ENCODE measurements at places on chromosomes 6 and 20.

GRCh38 chr20:38353316-38353715 lies 7.0 kb downstream of the LBP start:
- DNase-seq, result no peak

GRCh38 chr6:20946022-20946421 lies 411.8 kb downstream of the CDKAL1 start:
- DNase-seq, result no peak

GRCh38 chr20:6956056-6956455 lies 188.6 kb downstream of the BMP2 start:
- no peak for DNase-seq

DNA sequence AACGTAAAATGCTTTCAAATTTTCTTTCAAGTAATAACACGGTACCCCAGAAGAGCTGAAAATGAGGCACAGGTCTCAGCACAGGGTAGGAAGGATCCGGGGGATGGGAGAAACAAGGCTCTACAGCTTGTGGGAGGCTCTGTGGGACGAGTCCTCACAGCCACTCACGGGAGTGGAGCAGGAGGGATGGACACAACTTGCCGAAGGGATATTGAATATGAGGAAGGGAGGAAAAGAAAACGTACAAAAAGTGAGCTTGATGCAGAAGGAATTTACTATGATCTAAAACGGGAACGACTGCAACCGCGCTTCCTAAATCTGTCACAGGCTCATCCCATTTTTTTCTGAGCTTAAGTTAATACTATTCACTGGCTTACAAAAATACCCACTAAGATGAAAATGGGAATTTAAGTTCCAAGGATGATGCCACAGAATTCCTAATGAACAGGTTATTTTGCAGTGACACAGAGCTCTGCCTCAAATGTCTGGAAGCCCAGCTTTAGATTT lies 72.9 kb downstream of the FYN start:
- no peak for DNase-seq

DNA sequence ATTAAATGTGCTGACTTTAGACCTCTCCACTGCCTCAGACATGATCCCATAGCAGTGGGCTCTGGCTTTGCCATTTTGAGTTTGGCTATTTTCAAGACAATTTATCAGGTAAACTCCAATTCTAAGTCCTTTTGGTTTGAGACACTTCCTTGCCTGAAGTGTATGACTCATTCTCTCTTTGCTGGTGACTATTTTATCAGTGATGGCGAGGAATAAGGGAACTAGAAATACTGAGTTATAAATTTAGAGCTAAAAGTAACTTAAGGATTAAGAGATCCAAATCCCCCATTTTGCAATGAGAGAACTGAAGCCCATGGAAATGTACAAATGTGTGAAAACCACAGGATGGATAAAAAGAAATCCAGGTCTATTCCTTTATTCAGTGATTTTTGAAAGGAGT lies 30.9 kb upstream of the CD83 start:
- no peak for DNase-seq

GRCh38 chr6:126091466-126091865 lies 105.1 kb downstream of the TRMT11 start:
- DNase-seq, result no peak

GRCh38 chr6:157323255-157323965 lies at the start of gene TMEM242:
TMEM242 (minus strand) TSS chr6:157323519; CDS start chr6:157323499, 20 bp downstream.
- DNase-seq, result peak; percentile 91

- DNase-seq, result no peak
Measured at GRCh38 chr20:2349801-2350200, 30.9 kb upstream of the TGM6 start.

DNA sequence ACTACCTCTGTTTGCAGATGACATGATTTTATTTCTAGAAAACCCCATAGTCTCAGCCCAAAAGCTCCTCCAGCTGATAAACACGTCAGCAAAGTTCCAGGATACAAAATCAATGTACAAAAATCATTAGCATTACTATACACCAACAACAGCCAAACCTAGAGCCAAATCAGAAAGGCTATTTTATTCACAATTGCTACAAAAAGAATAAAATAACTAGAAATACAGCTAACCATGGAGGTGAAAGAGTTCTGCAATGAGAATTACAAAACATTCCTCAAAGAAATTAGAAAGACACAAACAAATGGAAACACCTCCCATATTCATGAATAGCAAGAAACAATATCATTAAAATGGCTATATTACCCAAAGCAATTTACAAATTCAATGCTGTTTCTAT lies 65.6 kb upstream of the HTR1E start:
- DNase-seq, result no peak

DNA sequence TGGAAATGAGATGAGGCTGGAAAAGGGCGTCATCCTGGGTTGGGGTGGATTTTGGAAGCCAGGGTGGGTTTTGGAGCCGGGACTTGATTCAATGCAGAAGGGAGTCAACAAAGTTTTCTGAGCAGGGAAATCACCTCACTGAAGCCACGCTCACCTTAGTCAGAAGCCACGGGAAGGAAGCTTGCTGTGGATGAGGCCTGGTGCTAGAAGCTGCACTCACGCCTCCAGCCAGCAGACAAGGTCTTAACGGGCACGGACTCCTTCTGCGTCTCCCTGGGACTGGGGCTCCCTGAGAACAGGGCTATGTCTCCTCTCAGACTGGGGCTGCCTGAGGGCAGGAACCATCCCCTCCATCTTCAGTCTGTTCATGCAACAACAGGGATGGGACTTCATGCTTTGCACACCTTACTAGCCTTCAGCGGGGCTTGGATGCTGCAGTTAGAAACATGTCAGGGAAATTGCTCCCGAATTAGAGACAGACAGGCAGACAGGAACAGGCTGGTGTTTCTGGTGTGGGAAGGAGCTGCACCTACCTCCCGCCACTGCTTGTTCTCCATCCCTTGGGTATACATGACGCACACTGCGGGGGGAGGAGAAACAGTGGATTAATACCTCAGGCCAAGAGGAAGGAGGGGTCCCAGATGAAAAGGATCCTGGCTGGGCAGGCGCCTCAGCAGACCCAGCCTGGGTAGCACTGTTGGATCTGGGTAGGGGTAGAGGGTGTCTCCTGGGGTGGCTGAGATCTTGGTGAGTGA lies 17.5 kb downstream of the CPNE5 start:
- no peak for DNase-seq

DNA sequence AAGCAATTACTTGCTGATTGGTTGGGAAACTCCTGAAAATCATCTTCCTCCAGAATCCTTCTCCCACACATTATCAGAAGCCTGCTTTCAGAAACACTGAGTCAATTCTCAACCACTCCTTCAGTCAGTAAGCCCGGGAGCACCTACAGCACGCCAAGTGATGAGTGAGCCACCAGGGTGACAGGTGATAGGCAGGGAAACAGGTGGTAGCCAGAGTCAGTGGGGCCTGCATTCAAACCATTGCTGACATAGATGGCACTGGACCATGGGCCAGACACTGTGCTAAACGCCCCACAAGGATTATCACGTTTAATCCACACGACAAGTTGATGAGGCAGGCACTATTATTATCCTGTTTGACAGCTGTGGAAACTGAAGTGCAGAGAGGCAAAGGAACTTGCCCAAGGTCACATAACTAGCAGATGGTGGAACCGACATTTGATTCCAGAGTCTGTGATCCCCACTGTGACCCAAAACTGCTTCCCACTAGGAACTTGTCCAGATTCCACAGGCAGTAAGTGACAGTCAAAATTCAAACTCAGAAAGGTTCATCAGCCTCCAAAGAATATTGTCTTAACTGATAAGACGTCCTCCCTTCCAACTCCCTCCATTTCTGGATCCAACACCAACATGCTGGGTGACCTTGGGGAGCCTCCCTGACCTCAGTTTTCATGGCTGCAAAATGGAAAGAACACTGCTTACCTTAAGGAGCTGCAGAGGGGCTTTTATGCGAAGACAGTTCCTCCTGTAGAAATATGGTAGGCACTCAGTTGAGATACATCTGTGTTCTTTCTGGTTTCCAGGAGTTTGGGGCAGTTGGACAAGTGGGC lies 23.9 kb upstream of the TOP1 start:
- no peak for DNase-seq

GRCh38 chr6:121522771-121523386 lies 87.4 kb downstream of the GJA1 start:
- DNase-seq, result no peak

DNA sequence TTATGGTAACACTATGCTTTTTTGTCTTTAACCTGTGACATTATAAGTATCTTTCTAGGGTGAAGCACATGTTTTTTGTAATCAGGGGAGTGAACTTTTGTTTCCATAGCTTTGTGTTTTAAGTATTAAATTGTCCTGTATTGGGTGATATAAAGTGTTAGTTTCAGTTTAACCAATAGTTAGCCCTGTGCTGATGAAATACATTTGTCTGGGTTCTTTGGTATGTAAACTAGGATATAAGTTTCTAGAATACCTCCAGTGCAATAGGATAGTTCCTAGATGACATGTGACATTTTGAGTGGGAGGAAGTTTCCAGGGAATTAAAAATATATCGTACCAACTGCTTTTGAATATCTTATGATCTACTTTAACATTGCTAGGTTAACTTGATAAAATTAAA lies 611.0 kb upstream of the MARCKS start:
- no peak for DNase-seq

DNA sequence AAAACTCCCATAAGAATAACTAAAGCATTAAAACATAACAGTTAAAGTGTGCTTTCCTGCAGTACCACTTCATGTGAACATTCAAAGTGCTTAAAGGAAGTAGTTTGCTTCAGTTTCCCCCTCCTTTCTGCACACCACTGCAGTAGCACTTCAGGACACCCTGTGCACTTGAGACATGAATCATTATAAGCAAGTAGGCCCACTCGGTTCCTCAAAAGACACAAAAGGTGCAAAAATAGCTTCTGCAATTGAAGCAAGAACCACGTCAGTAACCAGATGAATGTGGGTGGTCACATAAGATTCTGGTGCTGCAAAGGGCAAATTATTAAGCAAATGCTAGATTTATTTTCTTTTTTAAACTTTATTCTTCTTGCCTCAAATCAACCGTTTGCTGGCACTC lies 160.6 kb downstream of the HIVEP2 start:
- peak; percentile 31 for DNase-seq

GRCh38 chr20:18853946-18854646 lies 40.5 kb downstream of the SCP2D1 start:
- DNase-seq, result no peak

- no peak for DNase-seq
Measured at GRCh38 chr6:14681699-14682487, 564.0 kb upstream of the JARID2 start.

GRCh38 chr20:51221791-51222408 lies 199.0 kb upstream of the KCNG1 start:
- DNase-seq, result no peak

- DNase-seq, result no peak
Measured at GRCh38 chr20:50805349-50805684, 10.5 kb downstream of the BCAS4 start.

DNA sequence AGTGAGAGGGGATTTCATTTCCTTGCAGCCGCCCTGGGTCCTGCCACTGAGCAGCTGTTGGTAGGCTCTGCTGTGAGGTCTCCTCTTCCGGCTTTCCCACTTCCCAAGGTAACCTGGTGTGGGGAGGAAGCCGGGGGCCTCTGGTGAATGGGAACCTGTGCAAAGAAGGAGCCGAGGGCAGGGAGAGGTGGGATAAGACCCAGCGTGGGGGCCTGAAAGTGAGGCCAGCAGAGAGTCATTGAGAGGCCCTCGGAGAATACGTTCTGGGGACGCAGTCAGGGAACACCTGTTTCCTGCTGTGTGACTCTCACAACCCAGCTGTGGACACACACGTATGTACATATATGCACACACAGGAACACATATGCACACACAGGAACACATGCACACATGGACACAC lies 100.7 kb downstream of the CDH26 start:
- DNase-seq, result no peak

- no peak for DNase-seq
Measured at GRCh38 chr20:16351415-16351814, 221.8 kb downstream of the KIF16B start.

GRCh38 chr6:15761045-15761502 lies 98.2 kb upstream of the DTNBP1 start:
- DNase-seq, result no peak

DNA sequence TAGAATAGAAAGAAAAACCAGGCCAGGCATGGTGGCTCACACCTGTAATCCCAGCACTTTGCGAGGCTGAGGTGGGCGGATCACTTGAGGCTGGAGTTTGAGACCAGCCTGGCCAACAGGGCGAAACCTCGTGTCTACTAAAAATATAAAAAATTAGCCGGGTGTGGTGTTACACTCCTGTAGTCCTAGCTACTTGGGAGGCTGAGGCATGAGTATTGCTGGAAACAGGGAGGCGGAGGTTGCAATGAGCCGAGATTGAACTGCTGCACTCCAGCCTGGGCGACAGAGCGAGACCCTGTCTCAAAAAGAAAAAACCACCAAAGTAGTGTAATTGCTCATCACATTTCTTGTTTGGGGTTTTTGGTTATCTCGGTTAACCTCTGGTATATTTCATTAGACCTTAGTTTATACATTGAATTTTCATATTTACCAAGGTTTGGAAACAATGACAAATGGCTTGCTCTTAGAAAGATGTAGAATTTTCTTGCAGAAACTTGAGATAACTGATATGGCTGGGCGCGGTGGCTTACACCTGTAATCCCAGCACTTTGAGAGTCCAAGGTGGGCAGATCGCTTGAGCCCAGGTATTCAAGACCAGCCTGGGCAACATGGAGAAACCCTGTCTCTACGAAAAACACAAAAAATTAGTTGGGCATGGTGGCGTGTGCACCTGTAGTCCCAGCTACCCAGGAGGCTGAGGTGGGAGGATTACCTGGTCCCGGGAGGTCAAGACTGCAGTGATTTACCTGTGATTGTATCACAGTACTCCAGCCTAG lies 14.2 kb downstream of the ITCH start:
- DNase-seq, result no peak

All from activated CD4-positive, alpha-beta T cell treated with anti-CD3 and anti-CD28 coated beads, Interleukin-2, amount 50 U/mL, for 24 hours (primary cell).